NCI-H1436 (cell line): ENCODE measurements at places on chromosomes 2 and 18.

- no peak for DNase-seq
These were observed at the start of gene EN1 for GRCh38 chr2:118846953-118847761. TSS of gene EN1 (minus strand) at chr2:118847648. CDS start at chr2:118847167, 481 bp downstream.

GRCh38 chr2:159410276-159410675 lies 123.8 kb upstream of the WDSUB1 start:
- no peak for DNase-seq

- DNase-seq, result no peak
These were observed 75.4 kb downstream of the FHOD3 start for GRCh38 chr18:36372903-36373311.

DNA sequence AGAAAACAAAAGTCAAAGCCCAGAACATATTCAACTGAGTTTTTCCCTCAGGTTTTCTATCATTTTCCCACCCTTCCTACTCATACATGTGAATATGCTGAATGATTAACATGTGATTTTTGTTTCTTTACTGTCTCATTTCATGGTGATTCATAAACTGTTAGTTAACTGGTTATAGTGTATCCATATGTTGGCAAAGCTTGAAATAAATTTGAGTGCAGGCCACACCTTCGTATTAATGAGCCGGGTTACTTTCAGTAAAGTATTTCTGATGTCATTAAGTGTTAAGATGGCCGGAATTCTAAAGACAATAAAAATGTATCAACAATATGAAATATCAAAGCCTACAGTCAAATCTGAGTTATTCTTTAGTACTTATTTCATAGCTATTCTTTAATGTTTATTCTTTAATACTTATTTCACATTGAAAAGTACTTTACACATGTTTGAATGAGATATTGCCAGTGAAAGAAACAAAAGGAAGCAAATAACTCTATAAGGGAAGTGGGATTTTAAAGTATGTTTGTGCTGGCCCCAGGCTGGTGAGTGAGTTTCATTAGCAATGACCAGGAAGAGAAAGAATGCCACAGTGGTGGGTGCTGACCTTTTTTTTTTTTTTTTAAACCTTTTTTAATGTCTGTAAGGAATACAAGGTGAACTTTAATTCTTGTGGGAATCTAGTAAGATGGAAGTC lies 178.6 kb downstream of the NEDD4L start:
- no peak for DNase-seq

- DNase-seq, result no peak
These were observed 24.4 kb upstream of the TRPM8 start for GRCh38 chr2:233892793-233893192.

- no peak for DNase-seq
These were observed 588.2 kb downstream of the IRS1 start for GRCh38 chr2:226211439-226211838.

- no peak for DNase-seq
These were observed 600.1 kb upstream of the FSHR start for GRCh38 chr2:49754381-49754780.

DNA sequence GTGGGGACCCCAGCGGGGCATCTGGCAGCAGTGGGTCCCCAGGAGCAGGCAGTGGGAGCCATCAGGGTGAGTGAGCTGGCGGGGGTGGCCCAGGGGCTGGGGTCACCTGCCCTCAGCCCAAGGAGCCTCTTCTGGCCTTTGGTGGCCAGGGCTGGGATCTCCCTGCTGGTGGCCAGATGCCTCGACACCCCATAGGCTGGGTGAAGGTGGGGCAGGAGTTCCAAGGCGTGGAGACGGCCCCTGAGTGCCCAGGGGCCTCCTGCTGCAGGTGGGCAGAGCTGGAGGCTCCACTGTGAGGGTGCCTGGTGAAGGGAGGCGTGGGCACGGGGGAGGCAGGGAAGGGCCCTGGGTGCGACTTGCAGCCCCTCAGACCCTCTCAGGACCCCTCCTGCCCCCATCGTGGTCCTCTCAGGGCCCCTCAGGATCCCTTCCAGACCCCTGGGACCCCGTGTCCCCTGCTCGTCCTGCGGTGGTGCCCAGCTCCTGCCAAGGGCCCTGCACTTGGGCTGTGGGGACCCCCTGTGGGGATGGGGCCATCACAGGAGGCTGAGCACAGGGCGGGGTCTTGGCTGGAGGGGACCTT lies 5.0 kb upstream of the GPR35 start:
- DNase-seq, result no peak
